Stimulated activated CD8-positive, alpha-beta memory T cell treated with anti-CD3 and anti-CD28 coated beads, Interleukin-4, amount 100 ng/mL, for 1 hour (primary cell): ENCODE measurements at places on chromosomes 11 and 22.

- no peak for DNase-seq
Observed at GRCh38 chr11:1919391-1920127, at the start of gene TNNT3. TNNT3 (plus strand) TSS chr11:1919703; CDS start chr11:1922875, 3,172 bp downstream.

DNA sequence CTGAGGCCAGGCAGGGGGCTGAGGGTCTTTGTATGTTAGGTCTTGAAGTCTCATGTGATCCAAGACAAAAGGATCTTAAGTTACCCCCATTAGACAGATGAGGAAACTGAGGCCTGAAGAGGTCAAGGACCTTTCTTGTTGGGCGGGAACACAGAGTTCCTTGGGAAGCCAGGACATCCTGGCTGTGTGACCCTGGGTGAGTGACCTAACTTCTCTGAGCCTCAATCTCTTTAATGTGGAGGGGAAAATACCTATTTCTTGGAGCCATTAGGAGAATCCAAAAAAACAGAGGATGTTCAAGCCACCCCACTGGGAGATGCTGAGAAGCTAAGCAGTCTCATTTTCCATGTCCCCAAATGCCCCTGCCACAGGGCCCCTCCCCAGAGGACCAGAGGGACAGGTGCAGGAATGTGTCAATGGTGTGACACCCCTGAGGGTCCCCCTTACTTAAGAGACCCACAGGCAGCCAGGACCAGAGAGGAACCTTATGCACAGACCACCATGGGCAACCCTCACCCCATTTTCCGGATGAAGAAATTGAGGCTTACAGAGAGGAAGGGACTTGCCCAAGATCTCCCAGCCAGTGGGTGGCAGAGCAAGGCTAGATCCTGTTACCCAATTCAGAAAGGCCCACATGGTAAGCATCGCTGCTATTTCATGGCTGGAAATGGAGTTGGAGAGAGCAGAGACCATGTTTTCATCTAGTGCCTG, 8.0 kb downstream of the RAC2 start:
- no peak for DNase-seq

GRCh38 chr11:17564687-17565042, 17.6 kb downstream of the OTOG start:
- DNase-seq = no peak

DNA sequence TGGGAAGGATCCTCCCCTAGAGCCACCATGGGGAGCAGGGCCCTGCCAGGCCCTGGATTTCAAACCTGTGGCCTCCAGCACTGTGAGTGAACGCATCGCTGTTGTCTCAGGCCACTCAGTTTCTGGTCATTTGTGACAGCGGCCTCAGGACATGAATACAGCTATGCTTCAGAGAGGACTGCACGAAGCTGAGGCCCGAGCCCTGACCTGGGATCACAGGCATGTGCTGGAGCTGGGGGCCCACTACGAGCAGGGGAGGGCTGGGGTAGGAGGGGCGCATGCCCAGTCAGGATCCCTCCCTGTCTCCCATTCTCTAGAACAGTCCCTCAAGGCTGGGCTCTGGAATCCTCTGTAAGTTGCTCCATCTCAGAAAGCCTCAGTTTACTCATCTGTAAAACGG, 242.1 kb downstream of the CTTN start:
- DNase-seq = no peak

DNA sequence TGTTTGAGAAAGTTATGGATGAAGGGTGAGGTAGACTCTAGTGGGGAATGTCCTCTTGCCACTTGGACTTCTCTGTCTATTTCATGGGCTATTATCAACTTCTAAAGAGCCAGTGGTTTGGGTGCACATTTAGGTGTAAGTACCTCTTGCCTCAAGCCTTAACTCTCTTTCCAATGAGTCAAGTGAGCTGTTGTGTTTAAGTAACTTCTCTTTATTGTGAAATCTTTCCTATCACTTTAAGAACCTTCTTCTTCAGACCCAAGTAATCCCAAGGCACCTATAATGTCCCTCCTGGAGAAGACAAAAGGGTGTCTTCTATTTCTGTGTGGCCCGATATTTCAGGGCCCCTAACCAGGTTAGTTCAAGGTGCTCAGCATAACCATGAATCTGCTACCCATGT, 90.5 kb upstream of the VPREB1 start:
- no peak for DNase-seq

DNA sequence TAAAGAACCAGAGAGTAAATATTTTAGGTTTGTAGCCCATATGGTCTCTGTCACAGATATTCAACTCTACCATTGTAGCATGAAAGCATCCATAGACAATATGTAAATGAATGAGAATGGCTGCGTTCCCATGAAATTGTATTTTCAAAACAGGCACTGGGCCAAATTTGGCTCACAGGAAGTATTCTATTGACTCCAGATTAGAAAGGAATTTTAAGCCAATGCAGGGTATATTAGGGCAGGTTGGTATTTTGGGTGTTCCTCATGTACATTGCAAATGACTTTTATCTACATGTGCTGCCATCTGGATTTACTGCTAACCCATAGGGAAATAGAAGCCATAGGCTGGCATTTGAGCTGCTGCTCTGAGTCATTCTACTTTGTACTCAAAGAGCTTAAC, 35.1 kb upstream of the PDGFD start:
- DNase-seq = no peak

GRCh38 chr22:29567338-29567737, 13.6 kb downstream of the NIPSNAP1 start:
- DNase-seq = no peak

DNA sequence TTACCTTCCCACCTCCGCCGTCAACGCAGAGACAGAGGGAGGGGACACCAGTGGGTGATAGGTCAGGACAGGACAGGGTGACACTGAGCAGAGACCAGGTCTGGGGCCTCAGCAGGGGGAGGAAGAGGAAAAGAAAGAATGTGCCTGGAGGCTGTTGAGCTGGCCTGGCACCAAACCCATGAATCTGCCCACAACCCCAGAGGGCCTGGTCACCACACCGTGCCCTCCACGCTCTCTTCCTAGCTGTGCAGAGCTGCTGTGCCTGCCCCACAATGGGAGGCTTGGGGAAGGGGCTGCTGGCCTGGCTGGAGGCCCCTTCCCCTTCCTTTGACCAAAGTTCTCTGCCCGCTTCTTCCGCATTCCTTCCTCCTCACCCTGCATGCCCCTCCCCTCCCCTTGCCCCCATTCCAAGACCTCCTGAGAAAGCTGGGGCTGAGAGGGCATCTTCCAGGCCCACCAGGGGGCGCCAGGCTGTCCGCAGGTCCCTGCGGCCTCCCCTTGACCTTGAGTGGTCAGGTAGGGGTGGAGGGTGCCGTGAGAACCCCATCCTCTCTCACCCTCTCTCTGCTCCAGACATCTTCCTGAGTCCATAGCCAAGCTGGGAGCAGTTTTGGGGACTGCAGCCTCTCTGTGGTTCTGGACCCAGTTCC, 11.0 kb upstream of the CACNA1I start:
- DNase-seq = no peak

DNA sequence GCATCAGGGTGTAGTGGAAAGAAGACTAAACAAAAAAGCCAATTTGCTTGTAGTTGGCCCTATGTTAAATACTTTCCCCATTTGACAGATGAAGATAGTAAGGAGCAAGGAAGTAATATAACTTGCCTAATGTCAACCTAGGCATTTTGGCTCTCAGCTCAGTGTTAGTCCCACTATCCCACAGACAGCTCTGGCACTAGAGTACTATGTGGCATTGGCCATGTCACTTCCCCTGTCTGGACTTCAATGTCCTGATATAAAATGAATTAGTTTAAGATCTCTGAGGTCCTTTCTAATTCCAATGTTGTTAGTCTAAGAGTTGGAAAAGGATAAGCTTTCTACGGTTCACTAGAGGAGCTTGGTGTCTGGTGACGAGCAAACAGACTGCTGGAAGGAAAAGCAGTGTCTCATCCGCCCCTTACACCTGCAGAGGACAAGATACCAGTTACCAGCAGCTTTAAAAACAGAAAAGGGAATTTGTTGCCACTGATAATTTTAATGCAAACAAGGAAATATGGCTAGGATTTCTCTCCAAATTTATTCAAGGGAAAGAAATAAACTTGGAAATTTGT, 92.5 kb downstream of the RELT start:
- no peak for DNase-seq

GRCh38 chr11:76253416-76253815, 47.1 kb upstream of the WNT11 start:
- no peak for DNase-seq
